Activated CD8-positive, alpha-beta T cell treated with anti-CD3 and anti-CD28 coated beads for 36 hours (primary cell): ENCODE measurements at places on chromosomes 6 and 20. TPM values are rescaled to one million over a fixed set of nuclear protein-coding genes. Genes with fewer than 3 reads are reported as not detected.

DNA sequence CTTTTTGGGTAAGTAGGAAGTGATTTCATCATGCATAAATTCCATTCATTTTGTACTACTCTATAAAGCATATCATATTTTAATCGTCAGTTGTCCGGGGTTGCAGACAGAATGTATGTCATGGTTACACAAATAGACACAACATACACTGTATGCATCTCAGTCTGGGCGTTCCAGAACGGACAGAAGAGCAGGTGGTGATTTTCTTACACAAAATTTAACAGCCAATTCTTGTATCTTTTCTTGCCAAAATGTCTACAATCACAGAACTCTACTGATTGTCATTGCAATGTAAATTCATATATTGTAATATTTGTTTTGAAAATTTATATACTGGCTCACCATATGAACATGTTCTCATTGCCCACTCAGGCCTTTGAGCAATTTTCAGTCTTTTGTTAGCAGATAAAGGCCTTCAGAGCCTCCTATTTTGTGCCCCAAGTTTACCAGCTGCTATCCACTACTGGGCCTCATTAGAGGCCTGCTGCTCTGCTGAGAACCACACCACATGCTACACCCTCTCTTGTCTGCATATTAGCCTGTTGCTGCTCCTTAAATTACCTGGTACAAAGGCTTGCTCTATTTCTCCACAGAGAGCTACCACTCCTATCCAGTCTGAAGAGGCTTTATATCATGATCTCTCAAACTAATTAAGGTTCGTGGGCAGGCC, 61.5 kb downstream of the PRDM13 start:
- peaks cover 9% of the 10 kb centered on the region for H3K27me3 ChIP-seq
- no peak overlapping the region for H3K27ac ChIP-seq
- H3K4me1 ChIP-seq, result no peaks in the 10 kb centered on the region
- no peak for DNase-seq
- H3K4me3 ChIP-seq, result no peak overlapping the region

DNA sequence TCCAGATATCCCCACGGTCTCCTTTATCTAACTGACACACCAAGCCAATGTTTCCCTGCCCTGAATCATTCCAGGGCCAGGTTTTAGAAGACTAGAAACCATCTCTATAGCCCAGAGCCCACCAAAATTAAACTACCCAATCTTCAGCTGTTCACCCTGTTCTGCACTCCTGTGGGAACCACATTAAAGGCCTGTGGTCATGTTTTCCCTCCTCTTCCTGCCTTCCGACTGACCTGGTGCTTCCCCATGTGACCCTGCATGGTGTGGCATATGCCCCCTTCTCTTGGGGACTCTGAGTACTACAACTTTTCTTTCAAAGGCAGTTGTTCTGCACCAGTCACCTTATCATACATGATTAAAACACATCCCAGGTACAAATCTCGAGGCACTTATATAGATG, 155.0 kb downstream of the TMEM200A start:
- H3K36me3 ChIP-seq, result peaks cover 6% of the 10 kb centered on the region
- H3K4me1 ChIP-seq, result peaks cover 52% of the 10 kb centered on the region
- H3K27ac ChIP-seq, result peak overlapping the region; percentile 19
- DNase-seq, result no peak
- no peaks in the 10 kb centered on the region for H3K27me3 ChIP-seq
- H3K4me3 ChIP-seq, result no peak overlapping the region

DNA sequence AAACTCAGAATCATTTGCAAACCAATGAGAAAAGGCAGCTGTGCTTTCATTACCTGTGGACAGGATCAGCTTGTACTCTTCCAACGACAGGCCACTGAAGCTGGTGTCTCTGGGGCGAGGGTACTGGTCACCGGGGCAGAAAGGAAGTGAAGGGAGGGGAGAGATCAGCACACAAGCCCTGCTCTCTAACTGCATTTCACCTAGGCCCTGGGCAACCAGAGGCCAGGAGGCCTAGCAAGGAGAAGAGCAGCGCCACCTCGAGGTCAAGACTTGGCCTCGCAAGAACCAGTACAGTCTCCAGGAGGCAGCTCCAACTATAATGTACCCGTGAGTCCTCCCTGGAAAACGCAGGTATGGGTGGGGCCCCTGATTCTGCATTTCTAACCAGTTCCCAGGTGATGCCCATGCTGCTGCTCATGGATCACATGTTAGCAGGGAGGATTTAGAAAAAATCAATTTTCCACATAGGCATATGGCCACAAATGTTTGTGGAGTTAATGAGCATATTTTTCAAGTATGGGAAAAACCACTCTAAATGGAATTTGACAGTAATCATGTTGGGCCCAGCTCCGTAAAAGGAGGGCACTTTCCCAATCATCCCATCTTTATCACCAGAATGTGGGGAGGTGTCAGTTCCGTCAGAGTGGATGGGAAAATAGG, 11.0 kb downstream of the UQCC2 start:
- no peak overlapping the region for H3K4me3 ChIP-seq
- H3K27ac ChIP-seq, result peak overlapping the region; percentile 37
- peak; percentile 86 for DNase-seq
- no peaks in the 10 kb centered on the region for H3K27me3 ChIP-seq
- peaks cover 41% of the 10 kb centered on the region for H3K36me3 ChIP-seq

GRCh38 chr6:130421585-130421984, 55.8 kb downstream of the TMEM200A start:
- no peak for DNase-seq
- no peaks in the 10 kb centered on the region for H3K36me3 ChIP-seq
- H3K4me1 ChIP-seq, result no peaks in the 10 kb centered on the region
- no peak overlapping the region for H3K4me3 ChIP-seq
- no peak overlapping the region for H3K27ac ChIP-seq

GTSF1L gene
- not detected for total RNA-seq

GRCh38 chr6:150894935-150895552, 29.5 kb downstream of the MTHFD1L start:
- DNase-seq, result peak; percentile 29
- peak overlapping the region; percentile 65 for H3K27ac ChIP-seq
- no peaks in the 10 kb centered on the region for H3K27me3 ChIP-seq
- no peak overlapping the region for H3K4me3 ChIP-seq
- H3K36me3 ChIP-seq, result peaks cover 59% of the 10 kb centered on the region

GRCh38 chr6:144845186-144845585, 560.1 kb downstream of the UTRN start:
- no peaks in the 10 kb centered on the region for H3K27me3 ChIP-seq
- H3K27ac ChIP-seq, result no peak overlapping the region
- H3K4me1 ChIP-seq, result no peaks in the 10 kb centered on the region
- DNase-seq, result no peak
- H3K4me3 ChIP-seq, result no peak overlapping the region

- H3K27ac ChIP-seq, result no peak overlapping the region
- no peaks in the 10 kb centered on the region for H3K4me1 ChIP-seq
- no peaks in the 10 kb centered on the region for H3K27me3 ChIP-seq
- H3K36me3 ChIP-seq, result no peaks in the 10 kb centered on the region
- no peak overlapping the region for H3K4me3 ChIP-seq
- DNase-seq, result no peak
Measured at GRCh38 chr6:123526128-123526527, 110.6 kb downstream of the TRDN start.

- H3K27me3 ChIP-seq, result no peaks in the 10 kb centered on the region
- H3K36me3 ChIP-seq, result no peaks in the 10 kb centered on the region
Measured at GRCh38 chr6:91697010-91697695, 1110.3 kb upstream of the MAP3K7 start.

MAP3K5 gene
- 4.6 TPM for total RNA-seq

MKKS gene
- 6.9 TPM for total RNA-seq

- no peak overlapping the region for H3K4me3 ChIP-seq
- no peak for DNase-seq
- no peaks in the 10 kb centered on the region for H3K4me1 ChIP-seq
- no peaks in the 10 kb centered on the region for H3K36me3 ChIP-seq
Measured at GRCh38 chr6:71114986-71115385, 158.1 kb upstream of the B3GAT2 start.

BTN1A1 gene
- total RNA-seq, result not detected

DNA sequence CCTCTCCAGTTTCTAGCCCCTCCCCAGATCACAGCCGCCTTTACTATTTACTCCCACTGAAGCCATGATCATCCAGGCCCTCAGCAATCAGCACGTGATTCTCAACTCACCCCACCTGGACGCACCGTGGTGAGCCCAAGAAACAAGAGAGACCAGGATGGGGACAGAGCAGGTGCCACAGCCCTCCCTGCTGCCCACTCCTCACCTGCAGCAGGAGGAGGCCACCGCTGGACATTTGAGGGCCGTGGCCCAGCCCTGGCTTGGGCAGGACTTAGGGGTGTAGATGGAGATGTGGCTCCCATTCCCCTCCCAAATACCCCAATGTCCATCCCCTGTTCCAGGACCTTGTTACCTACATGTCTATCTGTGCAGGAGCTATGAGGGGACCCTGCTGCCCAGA, 20.3 kb downstream of the HLA-F start:
- H3K27ac ChIP-seq, result no peak overlapping the region
- DNase-seq, result no peak
- H3K4me3 ChIP-seq, result no peak overlapping the region
- no peaks in the 10 kb centered on the region for H3K36me3 ChIP-seq
- H3K4me1 ChIP-seq, result peaks cover 13% of the 10 kb centered on the region

- DNase-seq, result no peak
- H3K4me3 ChIP-seq, result no peak overlapping the region
- H3K4me1 ChIP-seq, result no peaks in the 10 kb centered on the region
Measured at GRCh38 chr6:104816125-104816524, 43.6 kb downstream of the HACE1 start.

GRCh38 chr6:94065707-94066337, 646.5 kb upstream of the EPHA7 start:
- H3K4me1 ChIP-seq, result no peaks in the 10 kb centered on the region
- H3K36me3 ChIP-seq, result no peaks in the 10 kb centered on the region
- no peak overlapping the region for H3K27ac ChIP-seq
- H3K27me3 ChIP-seq, result no peaks in the 10 kb centered on the region
- DNase-seq, result no peak

RIPK1 gene
- 8.8 TPM for total RNA-seq

- no peaks in the 10 kb centered on the region for H3K4me1 ChIP-seq
- H3K27ac ChIP-seq, result no peak overlapping the region
- no peaks in the 10 kb centered on the region for H3K36me3 ChIP-seq
- H3K4me3 ChIP-seq, result no peak overlapping the region
- H3K27me3 ChIP-seq, result no peaks in the 10 kb centered on the region
- DNase-seq, result no peak
Measured at GRCh38 chr20:59725476-59726280, 121.3 kb downstream of the PHACTR3 start.

- no peak overlapping the region for H3K4me3 ChIP-seq
- no peak overlapping the region for H3K27ac ChIP-seq
- H3K27me3 ChIP-seq, result peaks cover 50% of the 10 kb centered on the region
- H3K4me1 ChIP-seq, result peaks cover 4% of the 10 kb centered on the region
Measured at GRCh38 chr20:46307139-46307998, 929 bp downstream of the CDH22 start.

- DNase-seq, result no peak
- no peak overlapping the region for H3K27ac ChIP-seq
- H3K4me1 ChIP-seq, result peaks cover 32% of the 10 kb centered on the region
- H3K27me3 ChIP-seq, result no peaks in the 10 kb centered on the region
- no peak overlapping the region for H3K4me3 ChIP-seq
- H3K36me3 ChIP-seq, result no peaks in the 10 kb centered on the region
Measured at GRCh38 chr6:37236921-37237320, 20.7 kb upstream of the TBC1D22B start.

GRCh38 chr20:53080969-53081871, 109.1 kb downstream of the TSHZ2 start:
- no peak overlapping the region for H3K4me3 ChIP-seq
- no peak for DNase-seq
- H3K27me3 ChIP-seq, result no peaks in the 10 kb centered on the region
- no peak overlapping the region for H3K27ac ChIP-seq
- peaks cover 3% of the 10 kb centered on the region for H3K4me1 ChIP-seq
- H3K36me3 ChIP-seq, result no peaks in the 10 kb centered on the region

DNA sequence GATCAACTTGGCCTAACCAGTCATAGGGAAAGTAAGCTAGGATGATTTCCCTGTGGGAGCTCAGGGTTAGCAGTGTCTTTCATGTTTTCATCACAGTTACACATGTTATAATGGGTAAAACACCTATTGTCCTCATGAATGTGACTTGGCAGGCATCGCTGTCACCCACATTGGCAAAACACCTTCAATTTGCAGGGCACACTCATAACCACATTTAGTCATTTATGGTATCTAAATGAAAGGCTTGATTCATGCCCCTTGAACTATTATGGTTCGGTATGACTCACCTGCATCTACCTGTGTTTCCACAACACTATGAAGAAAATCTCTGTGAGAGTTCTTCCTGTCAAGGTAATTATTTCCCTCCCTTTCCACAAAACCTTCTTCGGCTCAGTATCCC, 49.2 kb downstream of the FRK start:
- H3K27ac ChIP-seq, result no peak overlapping the region
- peaks cover 21% of the 10 kb centered on the region for H3K27me3 ChIP-seq
- no peaks in the 10 kb centered on the region for H3K36me3 ChIP-seq
- DNase-seq, result peak; percentile 69
- peaks cover 9% of the 10 kb centered on the region for H3K4me1 ChIP-seq

- no peak overlapping the region for H3K4me3 ChIP-seq
- no peaks in the 10 kb centered on the region for H3K36me3 ChIP-seq
- no peaks in the 10 kb centered on the region for H3K27me3 ChIP-seq
- no peak for DNase-seq
- H3K4me1 ChIP-seq, result no peaks in the 10 kb centered on the region
Measured at GRCh38 chr6:124699038-124699437, 263.2 kb upstream of the RNF217 start.

GRCh38 chr6:153309651-153310050, 178.6 kb upstream of the RGS17 start:
- H3K27me3 ChIP-seq, result no peaks in the 10 kb centered on the region
- no peak for DNase-seq
- no peak overlapping the region for H3K4me3 ChIP-seq
- no peaks in the 10 kb centered on the region for H3K36me3 ChIP-seq

DNA sequence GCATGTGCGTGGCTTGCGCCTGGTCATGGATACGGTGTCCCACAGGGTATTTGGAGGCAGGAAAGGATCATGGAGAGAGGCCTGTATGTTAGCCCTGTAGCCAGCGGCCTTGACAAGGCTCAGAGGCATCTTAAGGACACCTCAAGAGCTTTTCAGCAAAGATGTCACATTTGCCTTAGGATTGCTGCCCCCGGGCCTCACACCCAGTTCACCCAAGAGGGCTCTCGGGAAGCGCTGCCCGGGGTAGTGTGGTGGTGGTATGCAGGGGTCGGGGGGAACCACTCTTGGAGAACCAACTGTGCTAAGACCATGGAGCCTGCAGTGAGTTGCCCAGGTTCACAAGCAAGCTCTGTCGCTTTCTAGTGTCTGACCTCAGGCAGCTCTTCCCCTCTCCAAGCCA, 36.9 kb upstream of the VSTM2L start:
- no peaks in the 10 kb centered on the region for H3K27me3 ChIP-seq
- no peak overlapping the region for H3K4me3 ChIP-seq
- H3K4me1 ChIP-seq, result no peaks in the 10 kb centered on the region
- no peak overlapping the region for H3K27ac ChIP-seq
- DNase-seq, result no peak
- H3K36me3 ChIP-seq, result peaks cover 14% of the 10 kb centered on the region

SGK2 gene
- total RNA-seq, result 0.50 TPM
